Astrocyte (in vitro differentiated cells and primary cell): ENCODE measurements at places on chromosomes 1 and 21.

GRCh38 chr21:32015461-32016139 is 142.8 kb downstream of the HUNK start:
- peaks cover 2% of the 10 kb centered on the region for H3K27me3 ChIP-seq
- H3K4me1 ChIP-seq = no peaks in the 10 kb centered on the region
- DNase-seq = no peak
- H3K36me3 ChIP-seq = no peaks in the 10 kb centered on the region
- H3K27ac ChIP-seq = no peak overlapping the region

GRCh38 chr1:183205196-183205781 is 19.2 kb downstream of the LAMC2 start:
- H3K4me1 ChIP-seq = peaks cover 7% of the 10 kb centered on the region
- no peak overlapping the region for H3K27ac ChIP-seq
- peak; percentile 36 for DNase-seq
- no peaks in the 10 kb centered on the region for H3K36me3 ChIP-seq
- no peak overlapping the region for H3K4me3 ChIP-seq
- no peaks in the 10 kb centered on the region for H3K27me3 ChIP-seq

GRCh38 chr1:46062651-46063319 is 69.6 kb downstream of the PIK3R3 start:
- no peaks in the 10 kb centered on the region for H3K4me1 ChIP-seq
- H3K27me3 ChIP-seq = no peaks in the 10 kb centered on the region
- no peak for DNase-seq
- no peak overlapping the region for H3K4me3 ChIP-seq
- H3K36me3 ChIP-seq = peaks cover 10% of the 10 kb centered on the region

- peaks cover 11% of the 10 kb centered on the region for H3K4me1 ChIP-seq
- no peaks in the 10 kb centered on the region for H3K27me3 ChIP-seq
- H3K36me3 ChIP-seq = no peaks in the 10 kb centered on the region
Observed at GRCh38 chr1:172338295-172338735, 82.2 kb upstream of the C1orf105 start.

- peaks cover 37% of the 10 kb centered on the region for H3K4me1 ChIP-seq
- H3K27ac ChIP-seq = no peak overlapping the region
- no peaks in the 10 kb centered on the region for H3K27me3 ChIP-seq
Observed at GRCh38 chr1:234922987-234923386, 205.7 kb downstream of the TOMM20 start.

GRCh38 chr1:14300991-14301703 is 297.3 kb upstream of the KAZN start:
- H3K27ac ChIP-seq = no peak overlapping the region
- no peaks in the 10 kb centered on the region for H3K36me3 ChIP-seq
- DNase-seq = no peak
- peaks cover 9% of the 10 kb centered on the region for H3K4me1 ChIP-seq
- no peaks in the 10 kb centered on the region for H3K27me3 ChIP-seq

- DNase-seq = no peak
- no peaks in the 10 kb centered on the region for H3K4me1 ChIP-seq
- no peak overlapping the region for H3K4me3 ChIP-seq
- H3K27ac ChIP-seq = no peak overlapping the region
Observed at GRCh38 chr1:150753416-150753815, 12.2 kb downstream of the CTSS start.

DNA sequence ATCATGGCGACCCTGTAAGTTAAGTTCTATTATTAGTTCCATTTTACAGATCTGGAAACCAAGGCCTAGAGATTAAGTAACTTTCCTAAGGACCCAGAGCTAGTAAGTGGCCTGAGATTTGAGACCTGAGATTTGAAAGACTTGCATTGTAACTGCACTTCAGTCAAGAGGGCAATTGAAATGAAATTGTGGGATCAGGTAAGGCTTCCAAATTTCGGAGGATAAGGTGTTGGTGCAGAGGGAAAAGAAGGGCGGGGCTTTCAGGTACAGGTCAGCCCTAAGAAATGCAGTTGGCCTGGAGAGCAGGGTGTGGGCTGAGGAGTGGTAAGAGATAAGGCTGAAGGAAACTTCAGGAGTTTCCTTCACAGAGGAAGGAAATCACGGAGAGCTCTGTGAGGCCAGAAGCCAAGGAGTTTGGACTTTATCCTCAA is 51.1 kb downstream of the SLC16A1 start:
- H3K4me1 ChIP-seq = peaks cover 17% of the 10 kb centered on the region
- no peak overlapping the region for H3K27ac ChIP-seq
- H3K36me3 ChIP-seq = no peaks in the 10 kb centered on the region

GRCh38 chr1:245606157-245606725 is 451.5 kb downstream of the KIF26B start:
- H3K36me3 ChIP-seq = no peaks in the 10 kb centered on the region
- H3K4me3 ChIP-seq = no peak overlapping the region
- no peak overlapping the region for H3K27ac ChIP-seq
- peaks cover 10% of the 10 kb centered on the region for H3K4me1 ChIP-seq

DNA sequence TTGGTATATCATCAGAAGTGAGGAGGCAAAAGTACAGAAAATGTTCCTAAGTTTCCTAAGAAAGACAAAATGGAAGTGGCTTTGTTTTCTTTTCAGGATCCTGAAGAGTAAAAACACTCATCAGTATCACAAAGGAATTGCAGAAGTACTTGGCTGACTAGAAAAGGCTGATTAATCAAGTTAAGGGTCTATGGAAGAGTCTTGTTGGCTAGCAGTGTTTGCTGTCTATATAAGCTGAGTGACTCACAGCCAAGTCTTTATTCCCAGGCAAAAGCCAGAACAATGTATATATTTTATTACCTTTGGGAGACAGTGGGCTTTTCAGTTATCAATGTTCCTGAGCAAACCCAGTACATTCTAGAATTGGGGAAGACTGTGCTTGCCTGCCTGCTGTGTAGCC is 777.0 kb downstream of the PLA2G4A start:
- H3K27ac ChIP-seq = no peak overlapping the region
- H3K36me3 ChIP-seq = no peaks in the 10 kb centered on the region
- no peak for DNase-seq
- H3K4me3 ChIP-seq = no peak overlapping the region

DNA sequence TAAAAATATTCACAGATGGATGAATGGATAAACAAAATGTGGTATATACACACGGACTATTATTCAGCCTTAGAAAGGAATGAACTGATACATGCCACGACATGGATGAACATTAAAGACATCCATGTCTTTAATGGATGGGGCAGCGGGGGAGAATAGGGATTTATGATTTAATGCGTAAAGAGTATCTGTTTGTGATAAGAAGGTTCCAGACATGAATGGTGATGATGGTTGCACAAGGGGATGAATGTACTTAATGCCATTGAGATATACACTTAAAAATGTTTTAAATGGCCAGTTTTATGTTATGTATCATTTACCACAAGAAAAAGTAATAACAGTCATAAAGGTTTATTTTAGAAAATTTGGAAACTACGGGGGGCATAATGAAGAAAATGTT is 108.6 kb upstream of the WLS start:
- H3K4me3 ChIP-seq = no peak overlapping the region
- no peaks in the 10 kb centered on the region for H3K36me3 ChIP-seq
- H3K27ac ChIP-seq = no peak overlapping the region

GRCh38 chr1:18922848-18923755 is 20.7 kb upstream of the ALDH4A1 start:
- H3K4me1 ChIP-seq = peaks cover 53% of the 10 kb centered on the region
- H3K36me3 ChIP-seq = peaks cover 6% of the 10 kb centered on the region
- no peak overlapping the region for H3K4me3 ChIP-seq
- H3K27me3 ChIP-seq = no peaks in the 10 kb centered on the region

- no peaks in the 10 kb centered on the region for H3K27me3 ChIP-seq
- peaks cover 22% of the 10 kb centered on the region for H3K4me1 ChIP-seq
- H3K4me3 ChIP-seq = no peak overlapping the region
Observed at GRCh38 chr21:32381571-32381970, 11.2 kb downstream of the URB1 start.

- no peaks in the 10 kb centered on the region for H3K36me3 ChIP-seq
- no peak overlapping the region for H3K4me3 ChIP-seq
- no peak for DNase-seq
- H3K27ac ChIP-seq = no peak overlapping the region
- no peaks in the 10 kb centered on the region for H3K4me1 ChIP-seq
Observed at GRCh38 chr21:14550135-14550534, 4.0 kb upstream of the SAMSN1 start.

GRCh38 chr21:29449306-29449950 is 150.7 kb downstream of the BACH1 start:
- no peaks in the 10 kb centered on the region for H3K4me1 ChIP-seq
- H3K36me3 ChIP-seq = no peaks in the 10 kb centered on the region
- H3K27ac ChIP-seq = no peak overlapping the region
- no peaks in the 10 kb centered on the region for H3K27me3 ChIP-seq

DNA sequence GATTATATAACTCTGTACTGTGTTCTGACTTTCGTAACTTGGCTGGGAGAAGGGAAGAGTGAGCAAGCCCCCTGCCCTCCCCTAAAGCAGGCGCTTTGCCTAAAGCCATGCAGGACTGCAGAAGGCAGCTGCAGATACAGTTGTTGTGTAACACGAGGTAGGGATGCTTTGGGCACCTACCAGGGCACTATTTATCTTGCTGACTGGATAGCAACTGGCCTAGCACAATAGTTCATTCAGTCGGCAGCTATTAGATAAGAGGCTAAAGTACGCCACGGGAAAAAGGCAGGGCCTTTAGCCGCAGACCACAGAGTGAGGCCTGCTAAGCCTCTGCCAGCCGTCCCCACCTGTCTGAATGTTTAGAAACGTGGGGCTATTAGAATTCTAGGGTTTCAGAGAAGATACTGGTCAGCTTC is 80.9 kb downstream of the TTC3 start:
- H3K4me1 ChIP-seq = no peaks in the 10 kb centered on the region
- peak; percentile 50 for DNase-seq
- H3K27ac ChIP-seq = no peak overlapping the region
- no peaks in the 10 kb centered on the region for H3K27me3 ChIP-seq
- H3K36me3 ChIP-seq = peaks cover 71% of the 10 kb centered on the region
- no peak overlapping the region for H3K4me3 ChIP-seq

DNA sequence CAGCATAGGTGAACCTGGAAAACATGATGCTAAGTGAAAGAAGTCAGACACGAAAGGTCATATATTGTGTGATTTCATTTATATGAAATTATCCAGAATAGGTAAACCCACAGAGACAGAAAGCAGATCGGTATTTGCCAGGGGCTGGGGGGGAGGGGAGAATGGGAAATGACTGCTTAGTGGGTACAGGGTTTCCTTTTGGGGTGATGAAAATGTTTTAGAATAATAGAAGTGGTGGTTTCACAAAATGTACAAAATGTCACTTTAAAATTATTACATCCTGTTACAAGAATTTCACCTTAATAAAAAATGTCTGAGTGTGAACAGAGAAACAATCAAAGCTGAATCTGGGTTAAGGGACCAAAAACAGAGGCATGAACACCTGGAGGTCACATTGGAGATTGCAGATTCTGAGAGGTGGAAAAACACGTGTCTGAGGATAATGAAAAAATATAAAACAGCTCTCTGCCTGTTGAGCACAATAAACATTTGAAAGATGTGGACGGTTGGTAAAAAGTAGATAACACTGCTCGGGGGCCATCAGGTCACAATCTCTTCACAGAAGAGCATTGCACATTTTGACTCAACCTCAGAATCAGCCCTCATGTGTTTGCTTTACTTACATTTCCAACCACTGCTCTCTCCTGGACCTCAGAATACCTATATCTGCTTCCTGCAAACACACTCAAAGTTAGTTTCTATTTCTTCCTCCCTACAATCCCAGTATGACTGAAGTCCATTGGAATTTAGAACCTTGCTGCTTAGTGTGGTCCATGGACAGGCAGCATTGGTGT is 3.2 kb downstream of the SLAMF6 start:
- no peaks in the 10 kb centered on the region for H3K4me1 ChIP-seq
- no peaks in the 10 kb centered on the region for H3K36me3 ChIP-seq
- no peak overlapping the region for H3K27ac ChIP-seq
- H3K27me3 ChIP-seq = peaks cover 2% of the 10 kb centered on the region
- no peak for DNase-seq
- H3K4me3 ChIP-seq = no peak overlapping the region

GRCh38 chr1:244955661-244956060 is 91.3 kb upstream of the HNRNPU start:
- DNase-seq = no peak
- H3K27me3 ChIP-seq = no peaks in the 10 kb centered on the region
- no peaks in the 10 kb centered on the region for H3K36me3 ChIP-seq
- no peaks in the 10 kb centered on the region for H3K4me1 ChIP-seq
- H3K4me3 ChIP-seq = no peak overlapping the region

DNA sequence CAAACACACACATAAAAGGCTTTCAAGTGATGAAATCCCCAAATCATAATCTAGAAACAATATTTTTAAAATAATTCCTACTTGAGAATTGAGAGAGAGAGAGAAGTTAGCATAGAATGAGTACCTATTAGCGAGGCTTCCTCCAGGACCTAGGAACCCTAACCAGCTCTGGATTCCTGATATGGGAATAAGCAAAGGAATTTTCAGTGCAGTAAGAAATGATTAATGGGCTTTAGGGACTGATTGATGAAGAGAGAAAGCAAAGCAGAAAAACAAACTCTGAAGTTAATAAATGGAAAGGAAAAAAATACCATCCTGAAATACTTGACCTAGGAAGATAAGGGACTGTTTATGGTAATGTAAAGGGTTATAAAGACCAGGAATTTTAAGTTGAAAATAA is 60.6 kb downstream of the WARS2 start:
- no peaks in the 10 kb centered on the region for H3K27me3 ChIP-seq
- peak overlapping the region; percentile 53 for H3K27ac ChIP-seq
- no peak overlapping the region for H3K4me3 ChIP-seq
- no peaks in the 10 kb centered on the region for H3K36me3 ChIP-seq
- peaks cover 22% of the 10 kb centered on the region for H3K4me1 ChIP-seq
- DNase-seq = peak; percentile 10

GRCh38 chr1:14599183-14599791 is 802 bp downstream of the KAZN start:
- peaks cover 42% of the 10 kb centered on the region for H3K27me3 ChIP-seq
- H3K4me3 ChIP-seq = peak overlapping the region; percentile 52
- H3K4me1 ChIP-seq = peaks cover 5% of the 10 kb centered on the region
- DNase-seq = no peak

DNA sequence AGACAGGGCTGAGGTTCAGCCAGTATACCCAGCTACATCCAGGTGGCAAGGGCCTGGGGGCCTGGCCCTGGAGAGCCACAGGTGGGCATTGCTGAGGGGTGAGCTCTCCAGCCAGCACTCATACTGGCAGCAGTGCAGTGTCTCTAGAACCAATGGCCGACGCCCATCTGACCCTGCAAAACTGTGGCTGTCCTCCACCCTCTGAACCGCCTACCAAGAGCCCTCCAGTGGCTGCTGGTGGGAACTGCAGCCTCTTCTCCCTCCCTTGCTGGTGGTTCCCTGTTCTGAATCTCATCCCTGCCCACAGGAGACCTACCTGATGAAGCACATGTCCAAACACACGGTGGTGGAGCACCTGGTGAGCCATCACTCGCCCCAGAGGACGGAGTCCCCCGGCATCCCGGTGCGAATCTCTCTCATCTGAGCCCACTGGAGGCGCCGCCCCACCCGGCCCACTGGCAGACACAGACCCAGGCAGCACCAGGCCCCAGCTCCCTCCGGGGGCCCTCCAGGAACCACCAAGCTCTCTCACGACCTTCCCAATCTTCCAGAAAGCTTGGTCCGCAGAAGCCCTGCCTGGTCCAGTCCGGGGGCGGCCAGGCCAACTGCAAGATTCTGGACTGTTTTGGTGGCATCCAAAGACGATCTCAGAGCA is 22.1 kb downstream of the A3GALT2 start:
- DNase-seq = peak; percentile 12
- no peak overlapping the region for H3K27ac ChIP-seq
- peaks cover 5% of the 10 kb centered on the region for H3K36me3 ChIP-seq
- H3K27me3 ChIP-seq = no peaks in the 10 kb centered on the region
- H3K4me3 ChIP-seq = no peak overlapping the region
